ENCODE measurements at places on chromosomes 11 and 22. TPM values are rescaled to one million over a fixed set of nuclear protein-coding genes. Genes with fewer than 3 reads are reported as not detected.

The RAB36 gene
- total RNA-seq, result 5.8 TPM

The UPK3A gene
- total RNA-seq, result 1.0 TPM

The IFITM10 gene
- 5.5 TPM for total RNA-seq

The CASP1 gene
- total RNA-seq, result 4.7 TPM

The OSM gene
- total RNA-seq, result not detected

The PTGDR2 gene
- not detected for total RNA-seq

The NRIP3 gene
- 1.1 TPM for total RNA-seq

The INS gene
- total RNA-seq, result not detected

The GGT5 gene
- total RNA-seq, result not detected

The KBTBD3 gene
- 8.8 TPM for total RNA-seq

The KRTAP5-10 gene
- total RNA-seq, result not detected

The FZD4 gene
- total RNA-seq, result 2.6 TPM

The ELMOD1 gene
- not detected for total RNA-seq

The KDM4D gene
- total RNA-seq, result 0.85 TPM

The PI4KA gene
- total RNA-seq, result 27.9 TPM

The KCNJ1 gene
- total RNA-seq, result not detected

The TEX54 gene
- not detected for total RNA-seq

The C11orf21 gene
- not detected for total RNA-seq

The TSPAN32 gene
- total RNA-seq, result not detected

The OR52J3 gene
- total RNA-seq, result not detected
